Stimulated activated CD4-positive, alpha-beta T cell treated with anti-CD3 and anti-CD28 coated beads, Interleukin-15, amount 100 ng/mL, for 1 hour (primary cell): ENCODE measurements at places on chromosomes 7 and 10.

DNA sequence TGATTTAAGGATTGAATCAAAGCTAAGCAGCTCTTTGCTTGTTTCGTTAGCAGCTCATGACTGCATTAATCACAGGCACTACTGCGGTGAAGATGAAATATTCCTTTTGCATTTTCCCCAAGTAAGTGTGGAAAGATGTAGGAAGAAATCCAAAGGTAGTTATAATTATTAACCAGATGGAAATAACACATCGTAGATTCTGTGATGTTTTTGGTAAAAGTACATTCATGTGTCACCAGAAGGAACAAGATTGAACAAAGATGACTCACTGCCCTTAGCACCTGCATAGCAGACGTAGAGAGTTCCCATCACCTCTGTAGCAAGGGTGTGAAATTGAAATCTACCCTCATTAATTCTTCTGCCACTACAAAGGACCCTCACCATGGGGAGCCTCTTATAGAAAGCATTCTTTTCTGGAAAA lies 37.1 kb downstream of the SMURF1 start:
- no peak for DNase-seq

DNA sequence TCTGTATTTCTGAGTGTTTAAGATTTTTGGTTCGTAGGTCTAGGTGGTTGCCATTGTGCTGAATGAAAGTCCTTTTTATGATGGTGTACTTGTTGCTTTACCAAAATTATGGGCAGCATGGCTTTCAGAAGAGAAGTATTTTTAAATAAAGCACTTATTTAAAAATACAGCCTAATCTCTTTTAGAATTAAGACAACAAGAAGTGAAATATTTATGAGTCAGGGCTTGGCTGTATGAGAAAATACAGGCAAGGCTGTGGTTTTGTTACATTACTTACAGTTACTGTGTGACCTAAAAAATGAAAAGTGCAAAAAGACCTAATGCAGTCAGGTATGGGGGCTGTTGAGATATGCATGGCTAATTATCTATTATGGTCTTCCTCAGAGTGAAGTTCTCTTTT lies 185.2 kb upstream of the PPP1R3A start:
- DNase-seq, result no peak

GRCh38 chr7:66047426-66047825 lies 28.2 kb upstream of the ASL start:
- DNase-seq, result no peak

DNA sequence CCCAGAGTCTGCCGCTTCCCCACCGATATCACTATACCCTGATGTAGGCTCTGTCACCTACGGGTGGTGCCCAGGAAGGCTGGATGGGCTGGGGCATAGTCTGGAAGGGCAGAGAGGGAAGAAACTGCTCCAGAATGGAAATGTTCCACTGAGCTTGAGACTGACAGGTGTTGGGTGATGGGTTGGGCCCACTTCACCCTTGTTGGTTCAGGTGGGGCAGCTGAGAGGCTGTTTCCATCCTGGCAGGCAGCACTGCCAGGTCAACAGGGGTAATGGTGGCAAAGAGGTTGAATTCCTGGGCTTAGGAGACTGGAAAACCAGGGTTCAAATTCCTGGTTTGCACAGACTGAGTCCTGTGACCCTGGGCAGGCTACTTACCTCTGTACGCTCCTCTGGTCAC lies 28.5 kb upstream of the FRAT2 start:
- no peak for DNase-seq

- DNase-seq, result no peak
Observed at GRCh38 chr10:63323701-63324494, 141.9 kb downstream of the JMJD1C start.

- no peak for DNase-seq
Observed at GRCh38 chr10:28302012-28302637, 739 bp downstream of the MPP7 start.

GRCh38 chr10:97270523-97271154 lies 21.8 kb downstream of the ARHGAP19 start:
- DNase-seq, result no peak

DNA sequence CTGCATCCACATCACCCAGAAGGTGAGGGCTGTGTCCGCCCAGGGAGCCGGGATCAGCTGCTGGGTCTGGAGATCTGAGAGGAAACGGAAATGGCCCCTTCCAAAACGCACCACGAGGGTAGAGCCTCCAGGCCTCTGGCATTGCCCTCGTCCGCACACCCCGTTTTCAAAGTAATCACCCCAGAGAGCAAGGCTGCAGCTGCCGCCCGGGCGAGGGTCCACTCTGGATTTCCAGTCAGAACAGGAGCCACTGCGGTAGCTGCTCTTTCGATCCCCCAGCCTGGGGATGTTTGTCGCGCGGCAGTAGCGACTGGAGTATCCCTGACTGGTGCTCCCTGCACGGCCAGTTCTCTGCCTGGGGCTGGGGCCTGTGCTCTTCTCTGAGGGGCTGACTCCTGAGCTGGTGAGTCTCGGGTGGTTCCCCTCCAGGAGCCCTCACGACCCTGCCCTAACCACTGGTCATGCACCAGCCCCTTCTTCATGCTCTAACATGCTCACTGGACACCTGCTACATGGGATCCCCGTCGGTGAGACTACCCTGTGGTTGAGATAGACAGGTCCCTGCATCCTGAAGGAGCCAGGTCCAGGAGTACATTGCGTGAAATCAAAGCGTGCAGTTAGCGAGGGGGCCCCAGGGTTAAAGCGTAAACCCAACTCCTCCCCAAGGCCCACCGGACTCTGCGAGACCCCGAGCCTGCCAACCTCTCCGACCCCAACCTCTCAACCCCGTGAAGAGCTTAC lies 99.2 kb downstream of the FOXL3 start:
- no peak for DNase-seq

- DNase-seq, result no peak
Observed at GRCh38 chr7:76997381-76998284, 34.5 kb downstream of the SPDYE17 start.

DNA sequence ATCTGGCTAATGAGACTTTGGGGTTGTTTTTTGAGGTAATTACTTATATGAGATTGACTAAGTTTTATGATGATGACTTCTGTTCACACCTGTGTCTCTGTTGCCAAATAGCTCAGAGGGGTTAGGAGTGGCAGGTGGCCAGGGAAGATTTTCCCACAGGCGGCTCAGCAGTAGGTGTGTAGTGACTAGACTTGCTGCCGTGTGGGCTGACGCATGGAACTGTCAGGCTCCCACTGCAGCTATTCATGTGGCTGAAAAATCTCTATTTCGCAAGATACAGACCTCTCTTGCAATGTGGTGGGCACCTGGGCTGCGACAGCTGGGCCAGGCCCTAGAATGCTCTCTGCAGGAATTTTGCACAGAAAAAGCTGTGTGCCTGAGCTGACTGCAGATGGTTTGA lies 1.4 kb downstream of the CPA4 start:
- no peak for DNase-seq

GRCh38 chr7:44700322-44700721 lies 48.3 kb upstream of the ZMIZ2 start:
- DNase-seq, result no peak

GRCh38 chr7:151793531-151793951 lies 83.4 kb downstream of the PRKAG2 start:
- no peak for DNase-seq

DNA sequence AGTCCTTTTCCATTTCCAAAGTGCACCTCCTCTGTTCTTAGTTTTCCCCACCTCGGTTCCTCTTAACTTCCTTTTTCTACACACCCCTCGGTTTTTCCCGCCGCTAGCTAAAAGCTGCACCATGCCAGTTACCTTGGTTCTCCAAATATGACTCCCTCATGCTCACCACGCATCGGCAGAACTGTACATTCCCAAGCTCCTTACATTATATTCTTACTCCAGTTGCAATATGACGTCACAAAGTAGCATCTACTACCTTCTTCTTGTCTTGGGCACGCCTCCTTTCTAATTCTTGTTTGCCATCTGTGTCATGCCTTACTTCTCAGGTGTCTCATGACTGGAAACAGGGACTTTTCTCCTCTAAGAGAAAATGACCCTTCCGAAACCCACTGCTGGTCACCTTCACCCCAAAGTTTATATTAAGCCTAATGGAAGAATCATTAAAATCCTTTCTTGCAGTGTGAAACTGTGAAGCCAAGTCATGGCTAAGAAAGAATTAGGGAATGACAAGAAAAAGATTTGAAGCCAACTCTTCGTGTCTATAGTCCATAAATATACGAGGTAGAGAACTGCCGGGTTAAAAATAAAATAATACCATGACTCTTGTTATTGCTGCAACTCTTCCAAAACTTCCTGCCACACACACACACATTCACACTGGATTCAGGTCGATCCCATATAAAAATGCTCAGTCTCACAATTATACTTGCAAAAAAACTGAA lies 1.7 kb downstream of the ESYT2 start:
- no peak for DNase-seq

DNA sequence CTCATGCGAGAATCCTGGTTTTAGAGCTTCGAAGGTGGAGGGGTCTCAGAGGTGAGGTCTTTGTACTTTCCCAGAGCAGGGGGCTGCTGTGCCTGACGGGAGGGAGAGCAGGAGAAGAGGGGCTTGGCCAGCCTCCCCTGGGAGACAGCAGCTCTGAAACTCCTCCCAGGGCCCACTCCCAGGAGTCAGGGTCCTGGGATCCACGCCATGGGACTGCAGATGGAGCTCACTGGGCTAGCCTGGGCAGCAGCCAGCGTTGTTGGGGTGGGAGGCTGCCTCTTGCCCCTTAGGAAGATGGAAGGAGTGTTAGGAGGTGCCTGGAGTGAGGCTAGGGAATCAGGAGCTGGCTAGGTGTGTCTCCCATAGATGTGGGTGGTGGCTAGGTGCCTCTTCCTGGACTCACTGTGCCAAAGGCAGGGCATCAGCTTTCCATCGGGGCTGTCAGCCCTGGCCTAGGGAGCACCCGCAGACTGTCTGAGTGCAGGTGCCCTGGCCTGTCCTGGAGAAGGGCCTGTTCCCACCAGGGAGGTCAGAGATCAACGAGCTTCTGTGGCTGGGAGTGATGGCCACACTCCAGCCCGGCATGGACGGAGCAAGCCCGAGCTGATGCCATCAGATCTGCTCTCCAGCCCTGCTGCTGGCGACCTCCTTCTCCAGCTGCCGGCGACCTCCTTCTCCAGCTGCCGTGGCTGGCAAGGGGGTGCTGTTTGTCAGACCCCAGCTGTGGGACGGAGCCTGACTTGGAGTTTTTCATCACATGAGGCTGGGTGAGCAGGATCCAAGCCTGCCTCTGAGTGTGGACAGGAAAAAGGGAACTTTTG lies 111.3 kb downstream of the PTPN20 start:
- DNase-seq, result no peak

DNA sequence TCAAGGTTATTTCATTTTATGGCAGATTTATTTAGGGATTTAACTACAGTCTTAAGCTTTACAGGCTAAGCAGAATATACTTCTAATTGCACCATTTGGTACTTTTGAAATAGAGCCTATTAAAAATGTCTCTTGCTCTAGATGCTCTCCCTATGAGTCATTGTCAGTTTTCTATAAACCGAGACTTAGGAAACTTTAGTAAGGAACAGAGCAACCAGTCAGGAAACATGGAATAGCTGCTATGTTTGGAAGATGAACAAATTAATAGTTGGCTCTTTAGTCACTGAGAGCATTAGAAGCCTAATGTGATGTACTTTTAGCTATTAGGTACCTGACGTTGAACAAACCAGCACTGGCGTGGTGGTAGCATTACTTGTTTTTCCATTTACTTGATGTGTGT lies 35.3 kb downstream of the INPP5F start:
- no peak for DNase-seq

GRCh38 chr10:103958996-103959395 lies 7.9 kb upstream of the SLK start:
- DNase-seq, result no peak

- no peak for DNase-seq
Observed at GRCh38 chr7:49174396-49174795, 250.0 kb downstream of the CDC14C start.

- no peak for DNase-seq
Observed at GRCh38 chr10:63286754-63287264, 153.7 kb downstream of the NRBF2 start.

- no peak for DNase-seq
Observed at GRCh38 chr10:94630017-94630688, 53.4 kb upstream of the CYP2C18 start.

DNA sequence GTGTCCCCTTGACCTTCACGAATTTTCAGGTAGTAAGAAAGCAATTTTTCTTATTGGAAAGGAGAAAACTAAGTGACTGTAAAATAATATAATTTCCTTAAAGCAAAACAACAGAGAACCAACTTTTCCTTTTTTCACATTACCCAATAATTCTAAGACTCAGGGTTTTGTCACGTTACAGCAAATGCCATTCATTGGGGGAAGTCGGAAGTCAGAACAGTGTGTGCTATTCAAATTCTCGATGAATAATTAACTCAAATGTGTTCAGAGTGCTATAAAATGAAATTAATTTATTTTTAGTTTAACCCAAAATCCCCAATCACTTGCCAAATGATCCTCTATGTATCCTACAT lies 40.0 kb downstream of the DIP2C start:
- DNase-seq, result no peak

DNA sequence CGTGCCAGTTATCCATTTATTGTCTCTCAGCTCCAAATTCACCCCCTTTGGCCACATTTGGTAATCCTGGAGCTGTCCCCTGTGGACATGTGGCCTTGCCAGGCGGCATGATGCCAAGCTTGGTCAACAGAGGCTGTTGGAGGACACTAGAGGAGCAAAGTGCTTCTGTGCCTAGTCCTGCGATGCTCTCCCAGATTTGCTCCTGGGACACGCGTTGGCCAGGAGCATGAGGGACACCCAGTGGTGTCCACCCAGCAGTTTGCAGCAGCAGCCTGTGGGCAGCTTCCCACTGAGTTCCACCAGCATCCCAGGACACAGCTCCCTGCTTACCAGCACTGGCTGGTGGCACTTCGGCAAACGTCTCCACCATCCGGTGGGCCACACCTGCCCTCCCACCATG lies 55.5 kb upstream of the STEAP1B start:
- no peak for DNase-seq

- DNase-seq, result no peak
Observed at GRCh38 chr7:81515009-81515408, 254.8 kb downstream of the HGF start.
